A549 treated with GW870086 at 1 μM for 4 hours (cell line): ENCODE measurements at places on chromosomes 11 and 22. TPM values are rescaled to one million over a fixed set of nuclear protein-coding genes. Genes with fewer than 3 reads are reported as not detected.

The C1QTNF4 gene
- 0.07 to 0.09 TPM in 2 of 5 replicates, not detected in the others for total RNA-seq

The DDI1 gene
- not detected in 5 replicates for total RNA-seq

The TOLLIP gene
- total RNA-seq, result 34.2 to 52.3 TPM (median 48.8 TPM) in 5 replicates

The PRDX5 gene
- 390 to 487 TPM (median 447 TPM) in 5 replicates for total RNA-seq

The NCAM1 gene
- not detected in 5 replicates for total RNA-seq

The BCL2L13 gene
- total RNA-seq, result 25.3 to 32.9 TPM (median 29.9 TPM) in 5 replicates

The CST6 gene
- total RNA-seq, result not detected in 5 replicates

The MPPED2 gene
- not detected in 5 replicates for total RNA-seq

The BSCL2 gene
- total RNA-seq, result 61.1 to 97.7 TPM (median 72.8 TPM) in 5 replicates

The ANO1 gene
- total RNA-seq, result 2.7 to 3.2 TPM (median 2.9 TPM) in 5 replicates
